ENCODE measurements at places on chromosomes 7 and 10. TPM values are rescaled to one million over a fixed set of nuclear protein-coding genes. Genes with fewer than 3 reads are reported as not detected.

The ERVW-1 gene
- total RNA-seq, result not detected

The LIPF gene
- total RNA-seq, result not detected

The COL28A1 gene
- 0.11 TPM for total RNA-seq

The NME8 gene
- total RNA-seq, result not detected

The HDAC9 gene
- total RNA-seq, result 1.4 TPM

The CFAP69 gene
- total RNA-seq, result 0.35 TPM

The FZD8 gene
- not detected for total RNA-seq

The HKDC1 gene
- total RNA-seq, result 0.19 TPM

The SEC31B gene
- total RNA-seq, result 127 TPM

The LEP gene
- not detected for total RNA-seq

The SPDYE2B gene
- not detected for total RNA-seq

Data from activated T-helper 17 cell treated with anti-CD3 and anti-CD28 coated beads, Interleukin-2, amount 50 U/mL, for 72 hours (primary cell).